ENCODE measurements at places on chromosomes 1 and 21.

- DNase-seq = no peak
Observed at GRCh38 chr1:15219280-15220023, 27.6 kb upstream of the FHAD1 start.

- no peak for DNase-seq
Observed at GRCh38 chr1:80056179-80056578, 1049.6 kb upstream of the ADGRL4 start.

GRCh38 chr1:207050480-207051190 is 373 bp downstream of the YOD1 start:
- peak; percentile 89 for DNase-seq

DNA sequence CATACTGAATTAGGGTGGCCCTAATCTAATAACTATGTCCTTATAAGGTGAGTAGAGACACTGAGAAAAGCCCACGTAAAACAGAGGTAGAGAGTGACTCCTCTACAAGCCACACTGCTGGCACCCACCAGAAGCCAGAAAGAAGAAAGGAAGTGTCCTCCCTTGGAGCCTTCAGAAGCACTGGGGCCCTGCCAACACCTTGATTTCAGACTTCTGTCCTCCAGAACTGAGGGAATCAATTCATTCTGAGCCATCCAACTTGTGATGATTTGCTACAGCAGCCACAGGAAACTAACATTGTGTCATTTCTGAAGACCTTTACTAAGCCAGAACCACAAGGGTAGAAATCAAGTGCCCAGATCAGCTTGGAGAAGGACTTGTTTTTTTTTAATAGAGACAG is 15.0 kb downstream of the GNB1 start:
- DNase-seq = no peak

DNA sequence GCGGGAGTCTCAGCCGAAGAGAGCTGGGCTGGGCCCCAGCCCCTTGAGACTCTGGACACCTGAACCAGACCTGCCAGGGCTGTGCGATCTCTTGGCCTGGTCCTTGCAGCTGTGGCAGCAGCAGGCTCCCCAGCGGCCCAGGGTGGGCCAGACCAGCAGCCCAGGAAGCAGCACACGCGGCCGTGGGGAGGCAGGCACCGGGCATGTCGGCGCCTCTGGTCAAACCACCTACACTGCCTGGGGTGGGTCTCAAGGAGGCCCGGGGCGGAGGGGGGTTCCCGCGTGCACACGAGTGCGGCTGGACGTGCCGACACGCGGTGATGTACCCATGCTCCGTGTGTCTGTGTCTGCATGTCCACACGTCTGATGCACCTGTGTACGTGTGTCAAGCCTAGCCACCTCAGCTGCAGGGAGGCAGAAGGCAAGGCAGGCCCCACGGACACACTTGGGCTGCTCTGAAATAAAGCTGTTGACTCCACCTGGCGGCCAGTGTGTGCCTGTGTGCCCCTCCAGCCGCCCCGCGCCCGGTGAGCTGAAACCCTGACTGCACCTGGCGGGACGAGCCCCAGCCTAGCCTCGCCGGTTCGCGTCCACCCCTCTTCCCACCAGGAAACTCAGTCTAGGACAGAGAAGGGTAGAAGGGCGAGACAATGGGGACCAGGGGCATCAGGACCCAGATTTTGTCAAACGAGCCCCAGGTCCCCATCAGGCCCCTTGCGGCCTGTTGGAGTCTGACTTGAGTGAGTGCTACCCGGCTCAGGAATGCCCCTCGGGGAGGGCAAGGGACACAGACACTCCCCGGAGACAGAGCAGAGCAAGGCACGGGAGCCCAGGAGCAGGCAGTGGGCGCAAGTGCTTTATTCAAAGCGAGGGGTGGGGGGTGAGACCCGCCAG is 11.6 kb downstream of the SCNN1D start:
- DNase-seq = no peak

DNA sequence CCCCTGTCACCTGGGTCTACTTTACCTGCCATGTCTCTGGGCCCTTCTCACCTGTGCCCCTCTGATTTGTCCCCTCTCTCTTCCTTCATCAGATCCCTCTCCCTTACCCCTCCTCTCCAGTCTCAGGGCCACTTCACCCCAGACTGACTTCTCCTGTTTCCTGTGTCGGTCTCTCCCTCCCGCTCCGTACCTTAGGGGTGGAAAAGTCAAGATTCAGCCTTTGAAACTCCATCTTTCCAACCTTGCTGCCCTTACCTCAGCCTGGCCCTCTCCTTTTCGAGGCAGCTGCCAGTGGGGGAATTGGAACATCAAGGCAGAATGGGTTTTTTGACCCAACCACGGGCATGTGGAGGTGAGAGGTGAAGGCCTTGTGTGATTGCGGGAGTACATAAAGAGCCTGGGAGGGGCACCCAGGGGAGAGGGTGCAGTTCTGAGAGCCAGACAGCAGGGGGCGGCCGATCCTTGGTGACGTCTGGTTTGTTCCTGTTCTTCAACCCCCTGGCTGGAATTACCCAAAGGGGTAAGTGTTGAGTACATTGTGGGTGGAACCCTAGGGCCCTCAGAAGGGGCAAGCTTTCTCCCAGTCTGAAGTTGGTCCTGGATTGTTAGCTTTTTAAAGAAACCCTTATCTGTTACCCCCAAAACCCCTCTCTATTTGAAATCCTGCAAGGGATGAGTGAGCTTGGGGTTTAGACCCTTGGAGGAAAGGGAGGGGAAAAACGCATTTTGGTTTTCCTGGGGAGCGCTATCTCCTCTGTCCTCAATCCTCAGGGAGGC is 12.3 kb upstream of the DMBX1 start:
- peak; percentile 67 for DNase-seq

DNA sequence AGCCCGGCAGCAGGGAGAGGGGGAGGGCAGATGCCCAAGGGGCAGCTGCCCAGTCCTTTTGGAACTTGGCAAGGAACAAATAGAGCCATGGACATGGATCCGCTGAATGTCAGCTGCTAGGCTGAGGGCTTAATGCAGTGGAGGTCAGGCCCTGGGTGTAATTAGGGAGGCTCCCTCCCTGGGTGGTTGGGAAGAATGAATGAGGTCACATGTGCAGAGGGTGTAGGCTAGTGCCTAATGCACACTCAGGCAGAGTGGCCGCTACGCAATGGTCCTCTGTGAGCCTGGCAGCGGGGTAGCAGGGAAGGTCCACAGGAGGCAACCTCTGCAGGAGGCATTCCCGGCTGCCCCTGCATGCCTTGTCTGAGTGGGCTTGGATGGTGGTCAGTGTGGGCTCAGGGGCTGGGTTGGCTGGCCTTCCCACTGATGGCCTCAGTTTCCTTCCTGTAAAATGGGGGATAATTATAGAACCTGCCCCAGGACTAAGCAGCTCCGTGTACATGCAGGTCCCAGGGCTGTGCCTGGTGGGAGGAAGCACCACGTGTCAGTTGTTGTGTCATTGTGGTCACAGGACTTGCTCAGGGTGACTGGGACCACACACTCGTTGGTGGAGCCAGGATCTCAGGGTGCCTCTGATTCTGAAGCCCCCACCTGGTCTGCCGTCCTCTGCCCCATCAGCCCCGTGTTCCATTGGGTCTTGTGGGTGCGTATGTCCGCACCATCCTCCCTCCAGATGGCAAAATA is 81.6 kb upstream of the ACTL8 start:
- DNase-seq = no peak

GRCh38 chr1:221527302-221527701 is 214.6 kb downstream of the DUSP10 start:
- no peak for DNase-seq

DNA sequence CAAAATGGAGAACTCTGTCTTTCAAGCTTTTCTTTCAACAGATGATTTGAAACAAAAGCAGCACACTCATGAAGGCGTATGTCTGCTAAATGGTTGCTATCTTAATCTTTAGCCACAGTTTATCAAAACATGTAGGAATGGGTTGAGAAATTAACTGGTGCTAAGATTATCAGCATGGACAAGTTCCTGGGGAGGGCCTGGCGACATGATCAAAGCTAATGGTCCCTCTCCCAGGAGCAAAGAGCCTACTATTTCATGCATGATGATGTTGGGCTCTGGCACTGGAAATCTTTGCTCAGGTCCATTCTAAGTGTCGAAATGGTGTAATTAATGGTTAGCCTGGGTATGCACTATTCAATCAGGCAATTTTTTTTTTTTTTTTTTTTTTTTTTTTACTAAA is 91.7 kb downstream of the SLC45A1 start:
- no peak for DNase-seq

- no peak for DNase-seq
Observed at GRCh38 chr1:160467576-160467975, 55.5 kb downstream of the SLAMF6 start.

GRCh38 chr1:8825985-8826481 is 8.6 kb upstream of the RERE start:
- DNase-seq = peak; percentile 26

DNA sequence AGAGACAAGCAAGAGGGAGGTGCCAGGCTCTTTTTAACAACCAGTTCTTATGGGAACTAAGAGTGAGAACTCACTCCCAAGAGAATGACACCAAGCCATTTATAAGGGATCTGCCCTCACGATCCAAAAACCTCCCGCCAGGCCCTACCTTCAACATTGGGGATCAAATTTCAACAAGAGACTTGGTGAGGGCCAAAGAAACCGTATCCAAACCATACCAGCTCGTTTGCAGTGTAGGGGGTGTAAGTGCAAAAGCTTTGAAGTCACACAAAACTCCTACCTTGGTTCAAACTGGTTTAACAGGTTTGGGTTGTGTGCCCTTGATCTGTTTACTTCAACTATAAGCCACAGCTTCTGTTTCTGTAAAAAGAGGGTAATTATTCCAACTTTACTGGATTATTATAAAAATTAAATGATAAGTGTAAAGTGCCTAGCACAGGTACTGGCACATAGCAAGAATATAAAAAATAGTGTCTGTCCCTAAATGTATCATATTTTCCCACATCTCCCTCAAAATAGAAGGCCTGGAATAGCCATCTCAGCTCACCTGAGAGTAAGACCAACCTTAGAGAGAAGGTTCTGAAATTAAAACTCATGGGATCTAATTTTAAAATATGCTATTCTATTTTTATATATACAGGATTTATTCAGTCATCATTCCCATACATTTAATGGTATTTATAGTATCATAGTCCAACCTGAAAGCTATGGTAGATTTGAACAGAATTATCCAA is 7.0 kb upstream of the USP25 start:
- no peak for DNase-seq

- no peak for DNase-seq
Observed at GRCh38 chr1:167676916-167677848, 44.6 kb upstream of the MPZL1 start.

DNA sequence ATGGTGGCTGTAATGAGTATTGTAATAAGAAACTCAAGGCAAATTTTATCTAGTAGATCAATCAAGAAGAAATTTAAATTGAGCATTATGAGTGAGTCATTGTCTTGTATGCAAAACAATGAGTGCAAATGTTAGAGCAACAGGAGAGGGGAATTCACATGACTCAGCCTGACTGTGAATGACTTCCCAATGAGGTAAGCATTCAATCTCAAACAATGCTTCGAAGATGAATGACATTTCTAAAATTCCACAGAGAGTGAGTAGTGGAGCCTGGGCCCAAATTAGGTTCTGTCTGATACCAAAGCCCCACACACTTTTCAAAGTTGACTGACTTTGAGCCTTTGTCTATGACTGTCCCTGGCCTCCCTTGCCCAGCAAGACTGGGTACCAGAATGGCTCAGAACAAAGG is 738.0 kb downstream of the PTPRU start:
- no peak for DNase-seq

DNA sequence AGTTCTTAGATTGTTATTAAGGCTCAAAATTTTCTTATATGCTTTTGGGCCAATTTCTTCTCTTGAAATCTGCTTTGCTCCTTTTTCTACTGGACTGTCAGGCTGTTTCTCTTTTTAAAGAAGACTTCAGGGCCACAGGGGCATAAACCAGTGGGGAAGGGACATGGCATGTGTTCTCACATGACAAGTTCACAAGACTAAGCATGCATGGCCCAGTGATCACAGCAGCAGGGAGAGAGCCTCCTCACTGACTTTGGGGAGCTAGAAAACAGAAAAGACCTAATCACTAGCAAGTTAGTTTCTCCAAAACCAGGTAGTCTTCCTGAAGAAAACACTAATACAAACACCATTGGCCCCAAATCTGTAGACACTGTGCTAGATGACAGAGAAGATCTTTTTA is 64.8 kb downstream of the RAB3GAP2 start:
- no peak for DNase-seq

GRCh38 chr1:40663324-40664166 is 1.9 kb downstream of the RIMS3 start:
- no peak for DNase-seq

DNA sequence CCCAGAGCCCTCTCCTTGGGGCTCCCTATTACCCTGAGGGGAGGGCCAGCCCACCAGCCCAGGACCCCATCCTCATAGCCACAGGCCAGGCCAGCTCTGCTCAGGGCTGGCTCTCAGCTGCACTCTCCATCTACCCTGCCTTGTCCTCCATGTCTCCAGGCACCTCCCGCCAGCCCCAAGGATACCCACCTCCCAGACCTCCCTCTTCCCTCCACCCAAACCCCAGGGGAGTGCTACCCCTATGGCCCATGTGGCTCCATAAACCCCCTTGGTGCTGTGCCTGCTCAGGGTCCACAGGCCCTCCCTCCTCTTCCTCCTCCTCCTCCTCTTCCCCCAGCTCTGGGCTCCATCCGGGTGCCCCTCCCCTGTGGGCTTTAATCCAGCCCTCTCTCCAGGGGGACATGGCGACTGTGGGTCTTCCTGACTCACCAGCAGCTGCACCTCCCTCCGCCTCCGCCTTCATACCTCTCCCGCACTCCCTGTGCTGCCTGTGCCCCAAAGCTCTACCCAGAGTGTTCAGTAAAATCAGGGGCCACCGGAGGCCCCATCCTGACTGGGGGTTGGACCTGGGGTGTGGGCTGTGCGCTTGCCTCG is 9.1 kb downstream of the YBEY start:
- no peak for DNase-seq

- peak; percentile 20 for DNase-seq
Observed at GRCh38 chr21:36732217-36732616, 33.3 kb downstream of the SIM2 start.

DNA sequence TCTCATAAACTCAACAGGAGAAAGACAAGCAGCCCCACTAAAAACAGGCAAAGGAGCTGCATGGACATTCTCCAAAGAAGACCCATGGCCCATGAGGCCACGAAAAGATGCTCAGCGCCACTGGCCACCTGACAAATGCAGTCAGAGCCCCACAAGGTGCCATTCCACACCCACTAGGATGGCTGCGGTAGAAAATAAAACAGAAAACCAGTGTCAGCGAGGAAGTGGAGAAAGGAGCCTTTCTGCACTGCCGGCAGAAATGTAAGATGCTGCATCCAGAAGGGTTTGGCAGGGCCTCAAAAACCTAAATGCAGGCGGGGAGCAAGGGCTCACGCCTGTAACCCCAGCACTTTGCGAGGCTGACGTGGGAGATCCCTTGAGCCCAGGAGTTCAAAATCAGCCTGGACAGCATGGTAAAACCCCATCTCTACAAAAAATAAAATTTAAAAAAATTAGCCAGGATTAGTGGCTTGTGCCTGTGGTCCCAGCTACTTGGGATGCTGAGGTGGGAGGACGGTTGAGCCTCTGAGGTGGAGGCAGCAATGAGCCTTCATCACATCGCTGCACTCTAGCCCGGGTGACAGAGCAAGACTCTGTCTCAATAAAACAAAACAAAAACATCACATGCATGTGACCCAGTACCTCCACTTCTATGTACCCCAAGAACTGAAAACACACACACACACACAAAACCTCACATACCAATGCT is 4.2 kb downstream of the WNT9A start:
- no peak for DNase-seq

GRCh38 chr1:98702976-98703375 is 41.5 kb downstream of the SNX7 start:
- DNase-seq = no peak
